GM23248 (cell line): ENCODE measurements at places on chromosomes 6 and 20.
A peak's percentile ranks its signal among the peaks of the same experiment; 100 is the strongest.

DNA sequence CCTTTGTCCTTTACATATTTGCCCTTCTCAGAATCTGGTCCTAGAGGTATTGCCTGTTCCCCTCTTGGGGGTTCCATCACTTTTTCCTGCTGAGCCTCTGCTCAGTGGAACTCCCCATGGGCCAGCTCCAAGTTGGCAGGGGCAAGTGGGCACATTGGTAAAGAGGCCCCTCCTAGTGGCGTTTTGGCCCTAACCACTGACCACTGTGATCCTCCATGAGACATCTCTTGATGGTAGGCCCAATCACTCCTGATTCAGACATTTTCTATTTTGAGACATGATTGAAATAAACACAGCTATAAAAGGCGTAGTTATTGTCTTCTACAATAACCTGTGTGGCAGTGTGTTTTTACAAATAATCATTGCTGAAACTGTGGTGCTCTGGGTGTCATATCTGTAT, 83.0 kb downstream of the RREB1 start:
- no peak for DNase-seq

GRCh38 chr20:22490287-22491193, 93.8 kb downstream of the FOXA2 start:
- DNase-seq, result peak; percentile 5

DNA sequence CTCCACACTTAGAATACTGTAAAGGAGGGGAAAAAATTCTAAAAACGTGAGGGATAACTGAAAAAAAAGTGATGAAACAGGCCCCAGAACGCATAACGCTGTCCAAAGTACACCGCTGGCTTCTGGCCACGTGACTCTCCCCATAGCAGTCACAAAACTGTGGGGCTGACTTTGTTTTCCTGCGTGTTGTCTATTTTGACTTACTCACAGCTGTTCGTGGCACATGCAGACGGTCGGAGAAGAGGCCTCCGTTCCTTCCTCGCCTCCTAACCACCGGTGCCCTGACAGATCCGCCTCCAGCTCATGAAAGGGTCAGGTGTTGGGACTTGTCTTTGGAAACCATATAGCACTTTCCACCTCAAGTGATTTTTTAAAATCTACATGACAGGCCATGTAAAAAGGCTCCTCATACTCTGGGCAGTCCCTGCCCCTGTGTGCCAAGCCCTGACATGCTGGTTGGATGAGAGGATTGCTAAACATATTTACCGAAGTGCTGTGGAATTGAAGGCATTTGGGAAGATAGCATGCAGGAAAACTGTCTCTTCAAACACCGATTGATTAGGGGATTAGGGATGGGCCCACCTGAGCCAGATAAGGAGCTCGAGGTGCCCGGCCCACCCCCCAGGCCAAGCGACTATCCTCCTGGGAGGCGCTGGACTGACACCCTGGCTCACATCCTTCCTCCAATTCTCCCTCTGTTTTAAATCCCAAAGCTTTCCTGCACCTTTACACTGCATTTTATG, 54.8 kb downstream of the DACT2 start:
- peak; percentile 11 for DNase-seq

DNA sequence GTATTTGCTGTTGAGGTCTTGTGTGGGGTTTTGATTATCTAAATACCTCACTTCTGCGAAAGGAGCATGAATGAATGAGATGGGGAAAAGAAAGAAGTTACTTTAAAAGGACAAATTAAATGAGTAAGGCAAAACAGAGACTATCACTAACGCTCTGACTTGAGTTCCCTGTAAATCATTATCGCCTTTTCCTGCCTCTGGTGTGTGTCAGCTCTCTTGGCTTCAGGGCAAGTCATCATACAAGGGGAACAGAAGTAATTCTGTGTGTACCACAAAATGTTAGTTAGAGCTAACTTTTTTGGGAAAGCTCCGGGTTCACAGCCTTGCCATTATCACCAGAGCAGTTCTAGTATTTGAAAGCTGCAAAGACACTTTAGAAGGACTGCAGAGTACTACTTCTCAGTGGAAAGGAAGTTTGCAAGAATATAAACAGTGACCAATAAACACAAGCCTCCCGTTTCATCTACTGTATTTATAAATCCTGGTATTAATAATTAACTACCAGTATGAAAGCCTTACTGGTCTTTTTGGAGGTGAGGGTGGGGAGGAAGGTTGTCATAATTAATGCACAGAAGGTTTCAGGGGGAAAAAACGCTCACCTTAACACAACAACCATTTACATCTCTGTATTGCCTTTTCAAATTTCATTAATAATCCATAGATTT, 1.2 kb downstream of the DZANK1 start:
- no peak for DNase-seq

DNA sequence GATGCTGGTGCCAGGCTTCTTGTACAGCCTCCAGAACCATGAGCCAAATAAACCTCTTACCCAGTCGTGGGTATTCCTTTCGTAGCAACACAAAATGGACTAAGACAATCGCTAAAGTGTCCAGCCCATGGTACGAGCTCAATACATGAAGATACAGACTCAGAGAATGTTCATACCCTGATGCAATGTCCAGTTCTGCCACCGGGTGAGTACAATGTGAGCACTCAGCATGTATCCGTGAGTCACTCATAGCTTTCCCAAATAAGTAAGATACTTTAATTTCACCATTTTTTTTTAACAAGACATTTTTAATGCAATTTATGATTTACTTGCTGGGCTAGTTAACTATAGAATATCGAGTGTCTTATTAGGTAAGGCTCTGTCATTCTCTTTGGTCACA, 26.7 kb upstream of the PDE10A start:
- DNase-seq, result peak; percentile 3

DNA sequence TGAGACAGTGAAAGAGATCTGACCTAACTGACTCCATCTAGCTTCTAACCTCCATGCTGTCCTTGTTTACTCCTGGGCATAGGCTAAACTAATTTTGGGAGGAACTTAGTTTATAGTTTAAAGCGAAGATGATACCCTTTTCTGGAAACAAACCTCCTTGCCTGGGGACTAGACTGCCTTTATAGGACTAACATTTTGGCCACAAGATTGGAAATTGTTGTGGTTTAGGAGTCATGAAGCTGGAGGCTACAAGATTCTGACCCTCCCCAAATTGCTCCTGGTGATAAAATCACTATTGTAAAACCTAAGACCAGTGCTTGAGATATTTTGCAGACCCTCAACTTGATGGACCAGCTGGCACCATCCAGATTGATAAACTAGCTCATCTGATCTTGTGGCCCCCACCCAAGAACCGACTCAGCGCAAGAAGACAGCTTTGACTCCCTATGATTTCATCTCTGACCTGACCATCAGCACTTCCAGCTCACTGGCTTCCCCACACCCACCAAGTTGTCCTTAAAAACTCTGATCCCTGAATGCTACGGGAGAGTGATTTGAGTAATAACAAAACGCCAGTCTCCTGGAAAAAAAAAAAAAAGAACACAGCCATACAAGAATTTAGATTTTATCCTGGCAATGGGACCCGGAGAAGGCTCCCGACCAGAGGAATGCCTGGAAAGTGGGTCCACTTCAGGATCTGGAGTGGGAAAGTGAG, 63.0 kb downstream of the ABHD12 start:
- DNase-seq, result peak; percentile 55

- DNase-seq, result no peak
Observed at GRCh38 chr20:46801003-46801702, 91.7 kb downstream of the SLC2A10 start.

DNA sequence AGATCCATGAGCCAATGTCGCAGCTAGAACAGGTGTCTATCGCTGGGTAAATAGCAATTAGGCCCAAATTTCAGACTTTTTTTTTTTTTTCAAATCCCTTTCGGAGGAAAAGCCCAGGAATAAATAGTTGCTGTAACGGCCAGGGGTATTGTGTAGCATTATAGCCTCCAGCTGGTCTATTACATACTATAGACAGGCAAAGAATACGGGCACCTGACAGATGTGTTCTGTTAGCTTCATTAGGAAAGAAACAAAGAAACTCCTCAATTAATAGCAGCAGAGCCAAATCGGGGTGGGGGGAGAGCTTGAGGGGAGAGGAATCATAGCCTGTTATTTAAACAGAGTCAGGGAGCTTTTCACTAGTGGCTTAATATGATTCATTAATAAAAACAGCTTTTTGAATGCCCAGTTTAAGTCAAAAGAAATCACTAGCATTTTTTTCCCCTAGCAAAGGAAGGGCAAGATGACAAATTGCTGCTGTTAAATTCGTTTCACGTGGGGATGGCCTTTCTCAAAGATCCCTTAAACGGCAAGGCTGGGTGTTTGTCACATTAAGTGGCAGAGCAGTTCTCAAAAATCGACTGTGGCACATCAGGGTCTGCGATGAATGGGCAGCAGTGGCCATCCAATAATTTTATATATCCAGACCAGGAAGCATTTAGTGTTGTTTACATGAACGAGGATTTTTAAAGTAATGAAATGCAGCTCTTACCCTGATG, 139.4 kb downstream of the ID4 start:
- no peak for DNase-seq

GRCh38 chr20:57460781-57461465, 64.0 kb downstream of the CTCFL start:
- no peak for DNase-seq

GRCh38 chr6:165119231-165120020, 190.0 kb downstream of the C6orf118 start:
- DNase-seq, result peak; percentile 24

DNA sequence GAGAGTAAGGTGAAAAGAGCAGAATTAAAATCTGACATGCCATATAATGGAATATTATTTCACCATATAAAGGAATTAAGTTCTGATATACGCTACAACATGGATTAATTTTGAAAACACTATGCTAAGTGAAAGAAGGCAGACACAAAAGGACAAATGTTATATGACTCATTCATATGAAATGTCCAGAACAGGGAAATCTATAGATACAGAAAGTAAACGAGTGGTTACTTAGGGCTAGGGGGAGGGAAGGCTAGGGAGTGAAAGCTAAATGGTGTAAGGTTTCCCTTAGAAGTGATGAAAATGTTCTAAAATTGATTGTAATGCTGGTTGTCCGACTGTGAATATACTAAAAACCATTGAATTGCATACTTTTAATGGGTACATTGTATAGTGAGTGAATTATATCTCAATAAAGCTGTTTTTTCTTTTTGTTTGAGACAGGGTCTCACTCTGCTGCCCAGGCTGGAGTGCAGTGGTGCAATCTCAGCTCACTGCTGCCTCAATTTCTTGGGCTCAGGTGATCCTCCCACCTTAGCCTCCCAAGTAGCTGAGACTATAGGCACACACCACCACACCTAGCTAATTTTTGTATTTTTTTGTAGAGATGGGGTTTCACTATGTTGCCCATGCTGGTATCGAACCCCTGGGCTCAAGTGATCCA, 8.2 kb downstream of the PRPH2 start:
- DNase-seq, result peak; percentile 26

- DNase-seq, result peak; percentile 49
Observed at GRCh38 chr6:142551274-142551811, 249.5 kb downstream of the ADGRG6 start.

- DNase-seq, result no peak
Observed at GRCh38 chr6:37221585-37222124, 35.9 kb upstream of the TBC1D22B start.

GRCh38 chr20:63542696-63543095, 4.9 kb downstream of the SRMS start:
- no peak for DNase-seq

- DNase-seq, result no peak
Observed at GRCh38 chr6:105940990-105941389, 145.1 kb upstream of the PRDM1 start.

DNA sequence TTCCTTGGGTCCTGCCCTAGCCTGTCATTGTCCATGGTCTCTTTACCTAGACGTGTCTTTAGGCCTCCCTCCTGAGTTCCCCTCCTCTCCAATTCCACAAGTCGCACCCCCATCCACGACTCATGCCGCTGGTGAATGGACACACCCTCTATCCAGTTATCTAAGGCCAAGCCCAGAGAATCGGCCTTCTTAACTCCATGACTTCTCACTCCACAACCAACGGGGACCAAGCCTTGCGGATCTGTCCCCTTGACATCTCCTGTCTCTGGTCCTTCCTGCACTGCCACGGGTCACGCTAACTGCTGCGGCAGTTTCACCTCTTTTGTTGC, 7.0 kb upstream of the RREB1 start:
- no peak for DNase-seq

- DNase-seq, result no peak
Observed at GRCh38 chr20:13147971-13148370, 73.1 kb upstream of the ISM1 start.

DNA sequence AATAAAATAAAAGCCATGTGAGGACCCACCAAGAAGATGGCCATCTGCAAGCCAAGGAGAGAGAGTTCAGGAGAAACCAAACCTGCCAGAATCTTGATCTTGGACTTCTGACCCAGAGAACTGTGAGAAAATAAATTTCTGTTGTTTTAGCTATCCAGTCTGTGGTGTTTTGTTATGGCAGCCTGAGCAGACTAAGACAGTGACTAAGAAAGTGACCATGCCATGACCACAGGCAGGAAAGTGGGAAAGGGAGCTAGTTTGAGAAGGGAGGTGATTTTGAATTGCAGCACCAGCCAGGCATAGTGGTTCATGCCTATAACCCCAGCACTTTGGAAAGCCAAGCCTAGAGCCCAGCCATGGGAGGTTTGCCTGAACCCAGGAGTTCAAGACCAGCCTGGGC, 21.9 kb upstream of the C6orf62 start:
- DNase-seq, result peak; percentile 60

DNA sequence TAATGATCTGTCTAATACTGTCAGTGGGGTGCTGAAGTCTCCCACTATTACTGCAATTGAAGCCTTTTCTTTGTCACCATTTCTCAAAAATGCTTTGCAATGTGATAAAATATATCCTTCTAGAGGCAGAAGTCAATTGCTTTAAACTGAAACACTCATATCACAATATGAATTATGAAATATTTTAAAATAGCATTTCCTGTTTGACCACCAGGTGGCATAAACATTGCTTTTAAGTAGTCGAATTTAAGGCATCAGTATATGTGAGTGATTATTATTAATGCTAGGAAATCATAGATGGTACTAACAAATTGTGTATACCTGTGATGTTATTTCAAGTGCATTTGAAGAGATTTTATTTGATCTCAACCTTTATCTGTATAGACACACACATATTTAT, 87.5 kb downstream of the MEI4 start:
- peak; percentile 53 for DNase-seq

DNA sequence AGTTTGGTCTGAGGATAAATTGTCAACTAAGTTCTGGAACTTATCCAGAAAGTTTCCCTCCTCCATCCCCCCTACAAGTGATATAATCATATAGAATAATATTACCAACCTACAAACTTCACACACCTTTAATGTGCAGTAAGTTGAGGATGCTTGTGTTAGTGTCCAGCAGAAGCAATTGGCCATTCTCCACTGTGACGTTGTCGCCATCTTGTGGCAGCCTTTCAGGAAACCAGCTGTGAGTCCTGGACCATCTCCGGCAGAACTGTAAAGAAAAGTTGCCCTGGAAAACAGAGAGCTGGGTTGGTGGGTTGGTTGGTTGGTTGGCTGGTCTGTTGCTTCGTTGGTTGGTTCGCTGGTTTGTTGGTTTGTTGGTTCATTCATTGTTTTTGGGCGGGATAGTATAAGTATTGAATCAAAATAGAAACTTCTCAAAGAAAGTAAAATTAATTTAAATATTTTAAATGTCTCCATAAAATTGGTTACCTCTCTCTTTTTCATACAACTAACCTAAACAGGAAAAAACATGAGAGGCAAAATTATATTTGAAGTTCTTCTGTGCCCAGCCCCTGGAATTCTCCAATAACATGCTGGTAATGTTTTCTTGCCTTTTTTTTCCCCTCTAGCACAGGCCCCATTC, 127.5 kb downstream of the PKHD1 start:
- peak; percentile 71 for DNase-seq

GRCh38 chr6:6700407-6701270, 112.1 kb downstream of the LY86 start:
- DNase-seq, result no peak
